ENCODE measurements at places on chromosomes 2 and 18.

- DNase-seq, result no peak
Observed at GRCh38 chr2:121197369-121198091, 87.5 kb downstream of the TFCP2L1 start.

DNA sequence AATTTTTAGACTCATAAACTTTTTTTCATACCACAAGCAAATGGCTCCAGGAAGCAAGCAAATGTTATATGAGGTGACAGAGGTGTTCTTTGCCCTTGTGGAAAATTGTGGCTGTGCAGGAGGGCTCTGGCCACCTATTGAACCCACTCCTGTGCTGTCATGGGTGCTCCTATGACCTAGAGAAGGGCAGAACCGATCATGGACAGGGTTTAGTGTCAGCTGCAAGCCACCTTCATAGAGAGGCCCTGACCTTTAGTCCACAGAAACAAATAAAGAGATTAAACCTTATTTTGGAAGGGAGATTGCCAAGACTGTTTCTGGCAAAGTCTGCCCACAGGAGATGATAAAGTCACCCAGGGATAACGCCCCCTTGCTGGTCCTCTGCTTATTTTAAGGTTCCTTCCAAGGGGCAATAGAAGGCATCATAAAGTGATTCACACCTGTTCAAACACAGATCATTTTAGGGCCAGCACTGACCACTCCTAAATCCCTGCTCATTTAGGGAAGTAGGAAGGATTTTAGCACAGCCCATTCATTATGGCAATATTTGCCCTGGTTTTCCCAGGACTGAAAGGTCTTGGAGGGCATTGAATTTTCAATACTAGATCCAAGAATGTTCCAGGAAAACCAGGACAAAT, 26.1 kb upstream of the STAT4 start:
- no peak for DNase-seq

DNA sequence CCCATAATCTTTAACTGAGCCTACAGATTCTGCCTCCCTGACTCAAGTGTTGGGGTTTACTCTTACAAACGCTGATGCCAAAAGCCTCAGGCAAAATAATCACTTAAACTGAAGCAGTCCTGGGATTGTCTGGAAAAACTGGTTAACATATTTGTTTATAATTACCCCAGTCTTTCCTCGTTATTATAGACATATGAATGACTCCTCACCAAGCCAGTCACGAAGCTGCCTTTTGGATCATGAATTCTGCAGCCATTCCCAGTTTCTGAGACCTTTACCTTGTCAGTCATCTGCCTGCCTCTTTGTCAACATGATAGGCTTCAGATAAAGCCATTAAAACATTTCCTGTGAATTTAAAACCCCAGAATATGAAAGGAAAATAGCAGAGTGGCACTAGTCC, 46.4 kb downstream of the MREG start:
- DNase-seq, result no peak

GRCh38 chr2:108778857-108779256, 7.7 kb upstream of the CCDC138 start:
- DNase-seq, result no peak

DNA sequence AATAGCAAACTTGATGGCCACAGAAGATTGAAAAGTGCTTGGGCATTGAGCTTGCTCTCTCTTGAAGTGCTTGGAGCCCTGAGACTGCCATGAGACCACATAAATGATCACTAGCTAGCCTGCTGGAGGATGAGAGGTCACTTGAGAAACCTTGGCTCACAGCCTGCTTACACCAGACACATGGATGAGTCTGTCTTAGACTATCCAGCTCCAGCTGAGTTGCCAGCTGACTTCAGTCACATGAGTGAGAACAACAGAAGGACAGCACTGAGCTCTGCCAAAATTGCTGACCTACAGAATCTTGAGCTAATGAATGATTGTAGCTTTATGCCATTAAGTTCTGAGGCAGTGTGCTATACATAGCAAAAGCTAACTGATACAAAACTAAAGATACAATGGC, 18.1 kb downstream of the NABP1 start:
- no peak for DNase-seq

DNA sequence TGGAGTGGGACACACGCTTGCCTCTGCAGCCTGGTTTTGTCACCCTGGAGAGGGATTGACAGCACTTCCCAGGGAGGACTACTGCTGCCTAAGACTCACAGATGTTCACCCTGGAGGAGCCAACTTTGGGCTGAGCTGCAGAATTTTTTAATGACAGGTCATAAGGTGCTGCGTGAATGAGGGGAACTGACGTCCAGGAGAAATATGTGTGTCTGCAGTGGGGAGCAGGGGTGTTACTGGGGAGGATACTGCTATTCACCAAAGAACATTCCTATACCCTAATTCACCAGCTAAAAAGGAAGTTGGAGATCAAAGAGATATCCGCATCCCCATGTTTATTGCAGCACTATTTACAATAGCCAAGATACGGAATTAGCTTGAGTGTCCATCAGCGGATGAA, 144.4 kb downstream of the MGAT5 start:
- DNase-seq, result no peak

- no peak for DNase-seq
Observed at GRCh38 chr2:202037086-202037485, 3.4 kb downstream of the FZD7 start.
